T-helper 2 cell treated with Interferon-gamma antibody and Interleukin-4, amounts not matched to agents 5 μg/mL and 100 μg/mL, for 36 hours (primary cell): ENCODE measurements at places on chromosomes 16 and 17.
A peak's percentile ranks its signal among the peaks of the same experiment; 100 is the strongest.

- no peak for DNase-seq
Measured at GRCh38 chr17:80279895-80280294, 19.2 kb downstream of the RNF213 start.

DNA sequence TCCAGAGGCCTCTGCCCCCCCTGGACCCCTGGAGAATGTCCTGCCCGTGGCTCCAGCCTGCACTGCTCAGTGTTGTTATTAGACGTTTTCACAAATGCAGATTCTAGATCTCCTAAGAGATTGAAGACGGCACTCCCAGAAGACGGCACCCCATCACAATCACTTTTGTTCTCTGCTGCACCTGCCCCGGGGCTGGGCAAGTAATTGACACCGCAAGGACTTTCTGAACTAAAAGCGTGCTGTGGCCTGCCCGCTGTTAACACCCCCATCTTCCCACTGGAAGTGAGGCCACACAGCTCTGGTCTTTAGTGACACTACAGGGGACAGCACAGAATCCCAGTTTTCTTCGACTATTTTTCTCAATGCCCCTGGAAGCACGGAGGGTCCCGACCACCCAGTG lies 256.9 kb downstream of the ENGASE start:
- DNase-seq: no peak

GRCh38 chr17:55434721-55435120 lies 13.1 kb upstream of the MMD start:
- DNase-seq: peak; percentile 31

DNA sequence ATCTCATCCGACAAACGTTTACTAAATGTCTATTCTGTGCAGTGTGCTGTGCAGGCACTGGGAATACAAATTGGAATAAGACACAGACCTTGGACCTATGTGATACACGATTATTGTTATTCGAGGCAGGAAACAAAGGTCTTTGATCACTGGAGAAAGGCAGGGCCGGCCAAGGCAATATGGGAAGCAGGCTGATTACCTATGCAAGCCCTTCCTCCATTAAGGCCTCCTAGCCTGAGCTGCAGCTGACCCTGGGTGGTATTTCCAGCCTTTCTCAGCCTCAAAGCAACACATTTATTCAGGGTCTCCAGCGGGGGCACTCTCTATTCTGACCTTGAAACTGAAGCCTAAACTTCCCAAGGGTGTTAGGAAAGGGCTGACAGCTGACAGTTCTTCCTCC lies 13.4 kb downstream of the ST6GALNAC1 start:
- DNase-seq: no peak

- no peak for DNase-seq
Measured at GRCh38 chr17:22310717-22311686, 618.7 kb downstream of the KCNJ18 start.

DNA sequence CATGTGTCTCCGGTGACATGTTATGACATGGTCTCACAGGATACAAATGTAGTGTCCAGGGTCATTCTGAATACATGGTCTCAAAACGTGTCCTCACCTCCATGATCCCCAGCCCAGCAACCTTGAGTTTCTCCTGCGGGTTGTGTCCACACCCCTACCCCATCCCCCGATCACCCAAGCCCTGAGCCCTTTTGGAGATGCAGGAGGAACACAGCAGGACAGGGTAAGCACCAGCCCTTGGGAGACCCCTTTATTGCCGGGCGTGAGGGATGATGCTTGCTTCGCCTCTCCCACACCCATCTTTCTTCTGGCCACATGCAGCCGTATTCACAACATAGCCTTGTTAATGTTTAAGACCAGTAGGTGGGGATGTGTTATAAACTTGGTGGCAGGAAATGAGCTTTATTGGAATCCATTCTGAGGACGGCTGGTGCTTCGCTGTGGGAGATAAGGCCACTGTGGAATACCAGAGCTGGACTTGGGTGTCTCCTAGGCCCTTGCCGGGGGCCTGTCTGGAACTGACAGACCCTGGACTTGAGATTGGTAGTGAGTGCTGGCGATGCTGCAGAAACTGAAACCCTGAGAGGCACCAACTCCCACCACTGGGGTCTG lies 5.5 kb downstream of the TMEM132E start:
- DNase-seq: no peak

GRCh38 chr16:31501966-31502348 lies 6.2 kb downstream of the RUSF1 start:
- DNase-seq: no peak

- no peak for DNase-seq
Measured at GRCh38 chr16:30958175-30959079, 873 bp downstream of the SETD1A start.

- no peak for DNase-seq
Measured at GRCh38 chr17:74713171-74713755, 540 bp upstream of the CD300LF start.

DNA sequence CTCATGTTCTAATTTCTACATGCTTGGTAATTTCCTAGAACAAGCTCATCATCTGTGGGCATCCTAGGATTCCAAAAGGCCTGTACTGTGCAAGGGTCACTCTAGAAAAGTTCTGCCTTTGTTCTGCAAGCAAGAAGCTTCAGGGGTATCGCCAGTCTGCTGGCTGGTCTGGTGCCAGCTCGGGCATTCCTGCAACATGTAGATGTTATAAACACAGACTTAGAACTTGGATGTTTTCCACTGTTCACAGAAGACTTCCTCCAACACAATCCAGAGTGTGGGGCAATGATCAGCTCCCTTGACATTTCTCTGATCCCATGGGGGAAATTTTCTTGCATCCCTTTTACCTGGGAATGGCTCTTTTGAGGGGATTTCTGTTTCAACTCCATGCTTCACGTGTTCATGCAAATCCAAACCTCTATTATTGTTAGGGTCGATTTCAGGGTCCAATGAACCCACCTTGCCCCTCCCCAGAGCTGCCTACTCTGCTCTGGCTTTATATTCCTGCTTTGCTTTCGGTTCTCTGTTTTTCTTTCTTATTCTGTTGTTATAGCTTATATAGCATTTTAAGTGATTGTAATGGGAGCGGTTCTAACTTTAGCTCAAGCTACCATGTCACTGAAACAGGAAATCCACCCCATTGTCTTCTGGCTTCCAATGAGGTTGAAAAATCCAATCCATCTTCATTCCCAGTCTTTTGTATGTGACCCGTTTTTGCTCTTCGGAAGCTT lies 25.3 kb downstream of the UBE2O start:
- no peak for DNase-seq

GRCh38 chr16:11506741-11507305 lies 79.9 kb downstream of the LITAF start:
- DNase-seq: no peak

- no peak for DNase-seq
Measured at GRCh38 chr17:55606488-55606815, 95.2 kb upstream of the SMIM36 start.

GRCh38 chr16:3691761-3692160 lies 25.6 kb downstream of the TRAP1 start:
- no peak for DNase-seq

- no peak for DNase-seq
Measured at GRCh38 chr17:47846716-47847340, 4.1 kb downstream of the SP6 start.

- DNase-seq: peak; percentile 28
Measured at GRCh38 chr17:37490638-37491614, 1.2 kb downstream of the DUSP14 start.

DNA sequence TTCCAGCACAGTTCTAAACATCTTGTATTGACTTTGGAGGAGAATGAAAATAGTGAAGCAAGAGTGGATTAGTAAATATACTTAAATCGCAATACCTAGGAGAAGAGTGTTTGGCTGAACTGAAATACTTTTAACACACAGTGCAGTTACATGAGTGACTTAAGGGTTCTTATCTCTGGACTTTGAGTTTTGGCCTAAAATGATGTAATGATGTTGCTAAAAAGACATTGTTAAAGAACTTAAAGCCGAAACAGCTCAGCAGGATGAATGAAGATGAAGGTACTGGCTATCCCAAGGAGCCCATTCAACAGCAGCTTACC lies 28.1 kb downstream of the PMP22 start:
- DNase-seq: no peak

DNA sequence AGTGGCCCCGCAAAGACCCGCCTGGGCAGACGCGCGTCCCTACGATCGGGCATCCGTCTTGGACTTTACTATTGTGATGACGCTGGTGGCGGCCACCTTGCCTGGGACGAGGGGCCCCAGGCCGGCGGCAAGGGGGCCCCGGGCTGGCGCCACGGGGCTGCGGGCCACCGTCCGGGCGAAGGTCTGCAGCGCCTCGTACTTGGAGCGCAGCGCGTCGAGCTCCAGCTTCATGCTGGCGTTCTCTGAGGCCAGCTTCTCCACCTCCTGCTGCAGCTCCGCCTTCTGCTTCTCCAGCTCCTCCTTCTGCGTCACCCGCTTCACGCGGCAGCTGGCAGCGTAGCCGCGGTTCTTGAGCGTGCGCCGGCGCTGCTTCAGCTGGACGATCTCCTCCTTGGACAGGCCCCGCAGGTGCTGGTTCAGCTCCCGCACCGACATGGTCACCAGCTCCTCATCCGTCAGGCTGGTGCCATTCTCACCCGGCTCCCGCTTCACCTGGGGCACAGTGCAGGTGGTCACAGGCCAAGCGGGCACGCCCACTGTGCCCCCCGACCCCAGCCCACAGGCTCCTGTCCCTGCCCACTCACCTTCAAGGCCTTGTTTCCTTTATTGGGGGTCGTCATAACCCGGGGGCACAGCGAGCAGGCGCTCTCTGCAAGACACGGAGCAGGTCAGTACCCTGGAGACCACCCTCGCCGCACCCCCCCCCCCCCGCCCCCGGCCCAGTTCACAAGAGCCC lies 4.8 kb upstream of the SIRT7 start:
- DNase-seq: no peak

GRCh38 chr16:921321-921905 lies 49.4 kb downstream of the LMF1 start:
- no peak for DNase-seq

GRCh38 chr16:2719328-2720063 lies 528 bp downstream of the PRSS27 start:
- DNase-seq: no peak

DNA sequence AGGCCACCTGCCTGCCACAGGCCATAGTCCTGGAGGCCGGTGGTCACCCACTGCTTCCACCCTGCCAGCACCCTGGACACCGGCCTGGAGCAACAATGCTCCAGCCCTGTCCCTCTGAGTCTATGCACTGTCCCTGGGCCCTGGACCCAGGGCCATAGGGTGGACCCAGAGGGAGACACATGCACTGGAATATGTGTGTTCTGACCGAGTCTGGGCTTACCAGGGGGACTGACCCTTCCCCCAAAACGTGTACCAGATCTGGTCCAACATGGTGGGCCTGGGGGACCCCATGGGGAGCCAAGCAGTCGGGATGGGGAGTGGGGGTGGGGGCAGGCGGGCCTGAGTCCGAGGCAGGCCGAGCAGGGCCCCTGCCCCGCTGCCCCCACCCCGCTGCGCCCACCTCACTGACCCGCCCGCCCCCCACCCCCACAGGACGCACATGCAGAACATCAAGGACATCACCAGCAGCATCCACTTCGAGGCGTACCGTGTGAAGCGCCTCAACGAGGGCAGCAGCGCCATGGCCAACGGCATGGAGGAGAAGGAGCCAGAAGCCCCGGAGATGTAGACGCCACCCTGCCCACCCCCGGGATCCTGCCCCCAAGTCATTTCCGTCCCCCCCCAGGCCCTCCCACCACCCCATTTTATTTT lies 357.4 kb downstream of the SEC14L1 start:
- DNase-seq: no peak

DNA sequence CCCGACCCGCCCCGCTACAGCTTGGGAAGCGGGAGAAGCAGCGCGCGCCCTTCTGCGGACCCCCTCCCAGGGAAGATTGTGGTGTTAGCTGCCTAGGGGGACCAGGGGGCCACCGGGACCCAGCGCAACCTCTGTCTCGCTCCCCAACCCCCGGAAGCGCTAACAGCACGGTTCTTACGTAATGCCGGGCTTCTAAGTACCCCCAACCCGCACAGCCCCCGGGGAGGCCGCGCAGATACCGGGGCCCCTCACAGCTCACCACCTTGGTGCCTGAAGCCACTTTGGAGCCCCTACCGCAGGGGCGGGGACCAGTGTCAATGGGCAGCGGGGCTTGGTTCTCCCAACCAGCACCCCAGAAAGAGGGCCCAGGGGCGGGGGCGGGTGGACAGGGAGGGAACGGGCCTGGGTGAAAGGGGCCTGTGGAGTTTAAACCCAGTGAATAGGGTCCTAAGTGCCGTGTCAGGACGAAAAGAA lies 348 bp downstream of the MPP2 start:
- DNase-seq: no peak

GRCh38 chr17:78390241-78391050 lies 12.0 kb downstream of the PGS1 start:
- DNase-seq: no peak

- DNase-seq: no peak
Measured at GRCh38 chr17:9217151-9218056, 196.1 kb downstream of the NTN1 start.

DNA sequence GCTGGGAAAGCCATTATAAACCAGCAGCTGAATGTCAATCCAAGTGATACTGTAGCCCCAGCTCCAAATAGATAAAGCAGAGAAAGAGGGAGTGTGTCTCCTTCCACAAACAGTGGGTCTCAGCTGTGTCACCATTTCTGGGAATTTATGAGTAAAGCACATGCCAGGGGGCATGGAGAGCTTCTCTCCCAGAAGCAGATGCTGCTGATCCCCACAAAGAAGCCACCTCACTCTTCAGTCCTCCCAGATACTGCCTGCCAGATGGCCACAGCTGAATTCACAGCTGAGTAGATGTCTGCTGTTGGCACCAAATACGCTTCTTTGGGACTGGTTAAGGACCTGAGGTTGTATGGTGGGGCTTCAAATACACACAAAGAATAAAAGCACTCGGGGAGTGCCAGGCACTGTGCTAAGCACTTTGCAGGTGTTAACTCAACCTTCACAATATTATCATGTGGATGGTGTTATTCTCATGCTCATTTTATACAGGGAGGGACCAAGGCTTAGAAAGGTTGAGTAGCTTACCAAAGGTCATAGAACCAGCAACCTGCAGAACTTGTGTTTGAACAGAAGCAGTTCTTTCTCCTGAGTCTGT lies 298.3 kb downstream of the CDH11 start:
- DNase-seq: no peak

- DNase-seq: no peak
Measured at GRCh38 chr16:25177831-25178688, 38.7 kb upstream of the AQP8 start.

- peak; percentile 40 for DNase-seq
Measured at GRCh38 chr16:85316321-85316919, 204.1 kb upstream of the CIBAR2 start.

- DNase-seq: peak; percentile 91
Measured at GRCh38 chr16:56964243-56965148, 2.7 kb downstream of the CETP start.

GRCh38 chr16:84614623-84614967 lies 3.3 kb downstream of the COTL1 start:
- DNase-seq: no peak

- no peak for DNase-seq
Measured at GRCh38 chr17:43598357-43599045, 52.4 kb upstream of the ETV4 start.

DNA sequence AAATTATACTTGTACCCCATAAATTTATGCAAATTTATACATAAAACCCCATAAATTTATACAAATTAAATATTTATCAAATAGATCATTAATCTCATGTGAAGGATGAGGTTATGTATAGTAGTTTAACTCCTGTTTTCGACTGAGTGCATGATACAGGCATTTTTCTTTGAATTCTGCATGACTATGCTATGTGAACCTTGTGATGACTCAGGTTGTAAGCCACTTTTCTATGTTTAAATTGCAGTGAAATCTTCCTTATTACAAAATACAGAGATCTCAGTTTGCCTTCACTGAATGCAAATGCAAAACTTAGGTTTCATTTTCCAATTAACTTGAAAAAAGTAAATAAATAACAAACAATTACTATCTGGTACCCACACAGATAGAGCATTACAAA lies 843.7 kb downstream of the CDH11 start:
- DNase-seq: no peak

GRCh38 chr17:68288804-68289203 lies 2.1 kb downstream of the SLC16A6 start:
- no peak for DNase-seq
